ENCODE measurements at places on chromosomes 4 and X.

DNA sequence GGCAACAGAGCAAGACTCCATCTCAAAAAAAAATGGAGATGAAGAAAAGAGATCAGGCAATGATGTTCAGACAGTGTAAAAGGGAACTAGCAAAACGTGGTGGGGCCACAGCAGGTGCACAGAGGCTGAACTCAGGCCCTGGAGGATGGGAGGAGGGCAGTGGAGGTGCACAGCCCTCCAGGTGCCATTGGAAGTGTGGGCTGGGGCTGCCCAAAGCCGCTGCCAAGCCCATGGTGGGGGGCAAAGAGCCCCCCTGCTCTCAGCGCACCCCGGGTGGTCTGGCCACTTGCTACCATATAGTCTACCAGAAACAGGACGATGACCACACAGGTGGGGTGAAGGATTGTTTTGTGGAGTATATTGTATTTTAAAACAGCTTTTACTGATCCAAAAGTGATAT is 7.1 kb downstream of the TMEM271 start:
- DNase-seq, result no peak

- DNase-seq, result no peak
Measured at GRCh38 chr4:46450556-46450955, 60.6 kb upstream of the GABRA2 start.

- no peak for DNase-seq
Measured at GRCh38 chr4:177103619-177104018, 206.1 kb upstream of the NEIL3 start.

DNA sequence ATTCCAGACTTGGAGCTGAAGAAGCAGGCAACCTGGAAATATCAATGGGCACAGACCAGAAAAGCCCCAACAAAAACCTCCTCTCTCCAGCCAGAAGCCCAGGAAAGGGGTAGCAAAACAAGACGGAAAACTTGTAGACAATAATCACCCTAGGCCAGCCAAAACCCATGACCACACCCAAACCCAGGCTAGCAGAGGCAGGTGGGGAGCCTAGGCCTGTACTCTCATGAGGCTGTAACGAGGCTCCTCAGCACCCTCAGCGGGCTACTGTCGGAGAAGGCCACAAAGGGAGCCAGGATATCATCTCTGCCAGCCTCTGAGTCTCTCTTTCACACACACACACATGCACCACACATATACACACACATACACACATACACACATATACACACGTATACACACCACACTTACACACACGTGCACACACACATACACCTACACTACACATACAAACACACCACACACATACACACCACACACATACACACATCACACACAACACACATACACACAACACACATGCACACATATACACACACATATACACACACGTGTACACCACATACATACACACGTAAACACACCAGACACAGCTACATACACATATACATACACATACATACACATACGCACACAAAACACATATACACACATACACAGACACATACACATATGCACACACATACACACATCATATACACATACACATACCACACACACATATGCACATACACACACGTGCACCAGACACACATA is 90.6 kb downstream of the FHDC1 start:
- DNase-seq, result no peak

DNA sequence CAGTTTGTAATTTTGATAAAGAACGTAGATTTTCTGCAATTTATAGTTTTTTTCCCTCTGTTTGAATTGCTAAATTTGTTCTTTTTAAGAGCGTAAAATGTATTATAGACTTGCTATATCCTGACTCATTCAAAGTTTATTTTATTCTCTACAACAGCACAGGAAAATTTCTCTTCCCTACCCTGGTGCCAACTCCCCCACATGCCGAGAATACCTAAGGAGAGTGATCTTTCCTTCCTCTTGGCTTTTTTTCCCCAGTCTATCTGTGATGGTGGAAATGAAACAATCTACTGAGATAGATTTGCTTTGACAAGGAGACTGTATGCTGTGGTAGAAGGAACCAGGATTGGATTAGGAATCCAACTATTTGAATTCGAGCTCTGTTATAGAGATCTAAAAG is 271.6 kb downstream of the TLL1 start:
- DNase-seq, result no peak

DNA sequence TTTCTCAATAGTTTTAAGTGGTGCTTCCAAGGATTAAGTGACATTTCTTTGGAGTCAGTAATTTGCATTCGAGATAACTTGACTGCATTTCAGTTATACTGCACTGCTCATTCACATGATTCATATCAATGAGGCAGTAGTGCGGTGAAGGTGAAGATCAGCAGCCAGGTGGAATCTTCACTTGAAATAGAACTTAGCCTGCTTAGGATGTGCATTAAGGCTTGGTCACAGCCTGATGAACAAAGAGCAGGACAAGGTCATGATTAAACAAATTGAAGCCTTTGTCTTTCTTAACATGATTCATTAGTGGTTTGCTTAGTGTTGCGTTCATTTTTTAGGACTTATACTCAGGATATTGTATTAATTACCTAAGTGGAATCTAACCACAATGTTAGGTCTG is 212.1 kb upstream of the GALNTL6 start:
- DNase-seq, result no peak

- DNase-seq, result no peak
Measured at GRCh38 chr4:145081756-145082155, 16.2 kb downstream of the ANAPC10 start.

- no peak for DNase-seq
Measured at GRCh38 chr4:10736895-10737294, 52.3 kb upstream of the CLNK start.

DNA sequence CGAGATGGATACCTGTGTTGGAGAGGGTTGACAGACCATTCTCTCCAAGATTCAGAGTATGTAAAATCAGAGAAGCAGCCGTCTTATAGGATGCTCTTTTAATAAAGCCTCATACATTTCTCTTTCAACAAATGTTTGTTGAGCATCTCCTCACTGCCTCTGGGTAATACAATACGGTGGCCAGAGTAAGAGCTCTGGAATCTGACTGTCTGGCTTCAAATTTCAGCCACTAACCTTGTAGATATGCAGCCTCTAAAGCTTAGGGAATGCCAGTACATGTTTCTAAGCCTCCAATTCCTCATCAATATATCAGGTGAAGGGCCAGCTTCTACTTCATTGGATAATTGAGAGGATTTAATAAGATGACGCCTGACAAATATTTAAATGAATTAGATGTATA is 61.3 kb downstream of the CLNK start:
- DNase-seq, result no peak

DNA sequence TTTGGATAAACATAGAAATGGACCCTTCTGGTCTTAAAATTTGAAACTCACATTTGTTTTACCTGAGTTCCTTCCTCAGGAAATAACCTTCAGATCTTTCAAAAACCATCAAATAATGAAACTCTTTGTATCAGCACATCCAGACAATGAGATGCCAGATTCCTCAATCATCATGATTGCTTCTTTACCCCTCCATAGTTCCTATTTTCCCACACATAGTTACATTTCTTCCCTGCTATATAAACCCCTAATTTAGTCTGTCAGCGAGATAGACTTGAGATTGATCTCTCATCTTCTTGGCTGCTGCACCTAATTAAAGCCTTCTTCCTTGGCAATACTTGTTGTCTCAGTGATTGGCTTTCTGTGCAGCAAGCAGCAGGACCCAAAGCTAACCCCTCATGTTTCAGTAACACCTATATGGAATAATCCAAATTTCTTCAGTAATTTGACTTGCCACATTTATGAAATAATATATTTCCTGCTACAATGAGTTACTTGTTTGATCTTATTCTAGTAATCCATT is 83.9 kb upstream of the BANK1 start:
- no peak for DNase-seq

- no peak for DNase-seq
Measured at GRCh38 chr4:119139311-119139710, 3.7 kb downstream of the MYOZ2 start.

DNA sequence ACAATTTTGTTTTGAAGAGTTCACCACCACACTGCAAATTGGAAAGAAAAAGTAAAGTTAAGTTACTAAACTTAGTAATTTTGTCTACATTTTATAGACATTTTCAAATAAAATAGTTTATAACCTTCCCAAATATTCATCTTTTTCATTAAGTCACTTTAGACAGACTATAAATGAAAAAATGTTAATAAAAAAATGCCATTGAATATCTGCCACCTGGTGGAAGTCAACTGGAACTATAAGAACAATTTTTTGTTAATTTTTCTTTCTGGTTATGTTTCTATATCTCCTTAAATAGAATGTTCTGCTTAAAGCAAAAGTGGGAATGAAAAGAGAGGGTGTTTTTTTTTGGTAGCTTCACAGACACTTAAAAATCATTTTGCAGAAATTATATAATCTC is 534.4 kb upstream of the PCDH10 start:
- no peak for DNase-seq

- DNase-seq, result no peak
Measured at GRCh38 chr4:21290562-21290961, 590.3 kb downstream of the PACRGL start.

DNA sequence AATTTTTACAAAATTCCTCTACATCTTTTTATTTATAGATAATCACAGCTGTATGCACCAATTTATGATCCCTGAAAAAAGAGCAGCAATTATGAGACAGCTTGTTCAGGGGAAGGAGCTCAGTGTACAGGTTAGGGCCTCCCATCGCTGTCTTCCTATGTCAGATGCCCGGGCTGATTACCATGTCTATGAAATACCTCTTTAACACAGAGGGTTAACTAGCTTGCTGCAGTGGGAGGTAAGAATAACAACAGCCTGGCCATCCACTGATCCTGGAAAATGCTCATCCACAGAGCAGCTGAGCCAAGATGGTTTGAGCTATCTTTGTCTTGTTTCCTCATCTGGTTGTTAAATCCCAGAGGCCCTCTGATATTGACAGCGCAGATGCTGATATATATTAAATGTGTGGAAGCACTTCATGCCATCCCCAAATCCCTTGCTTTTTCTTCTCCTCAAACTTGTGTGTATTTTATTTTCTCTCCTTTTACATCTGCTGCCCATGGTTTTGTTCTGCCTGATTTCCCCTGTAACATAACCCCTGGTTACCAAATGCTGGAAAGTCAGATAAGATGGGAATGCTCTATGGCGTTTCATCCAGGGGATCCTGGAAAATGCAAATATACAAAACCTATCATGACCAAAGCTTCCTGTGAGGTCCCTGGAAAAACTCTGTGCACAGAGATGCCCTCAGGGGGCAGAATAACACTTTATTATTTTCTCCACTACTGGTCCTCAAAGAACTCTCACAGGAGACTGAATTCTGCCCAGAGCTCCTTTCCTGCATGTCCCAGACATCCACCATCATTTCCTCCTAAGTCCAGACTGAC is 85.8 kb upstream of the PUDP start:
- no peak for DNase-seq

GRCh38 chr4:132218406-132218805 is 930.7 kb upstream of the PCDH10 start:
- DNase-seq, result no peak

- no peak for DNase-seq
Measured at GRCh38 chr4:55358668-55359067, 12.6 kb downstream of the SRD5A3 start.

DNA sequence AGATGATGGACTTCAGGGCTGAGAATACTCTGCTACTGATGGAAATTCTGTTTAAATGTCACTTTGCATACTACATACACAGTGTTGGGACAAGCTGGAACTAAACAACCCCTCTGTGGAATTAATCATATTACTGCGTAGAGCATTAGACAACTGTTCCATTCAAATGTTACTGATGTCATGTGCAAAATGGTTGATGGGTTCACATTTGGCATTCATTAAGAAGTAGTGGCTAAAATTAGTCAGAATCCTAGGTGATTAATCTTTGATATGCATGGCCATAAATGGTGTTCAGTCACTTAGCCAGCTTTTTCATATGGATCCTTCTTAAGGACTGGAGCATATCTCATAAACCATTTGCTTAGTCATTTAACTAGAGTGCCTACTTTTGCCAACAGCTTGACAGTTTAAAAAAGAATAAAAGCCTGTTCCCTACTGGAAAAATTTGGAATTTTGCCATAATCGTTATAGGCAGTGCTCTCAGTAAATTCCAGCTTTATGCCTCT is 105.2 kb downstream of the RNF150 start:
- DNase-seq, result no peak

DNA sequence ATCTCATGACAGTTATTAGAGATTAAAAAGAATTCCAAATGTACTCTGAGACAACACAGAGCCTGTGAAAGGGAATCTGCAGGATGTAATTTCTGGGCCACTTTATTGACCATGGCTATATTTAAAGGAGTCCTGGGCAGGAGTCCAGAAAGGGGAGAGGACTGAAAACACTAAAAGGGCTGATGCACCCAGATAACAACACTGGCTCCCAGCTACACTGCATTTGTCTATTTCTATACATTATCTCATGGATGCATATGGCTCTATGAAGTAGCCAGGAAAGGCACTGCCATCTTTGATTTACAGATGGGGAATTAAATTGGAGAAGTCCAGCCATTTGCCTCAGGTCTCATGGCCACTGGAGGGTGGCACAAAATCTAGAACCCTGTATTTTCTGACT is 56.0 kb downstream of the MED28 start:
- DNase-seq, result no peak
